ENCODE measurements at places on chromosomes 2 and 18.
A peak's percentile ranks its signal among the peaks of the same experiment; 100 is the strongest.

- peak; percentile 19 for DNase-seq
Measured at GRCh38 chr18:9951022-9951859, 37.4 kb downstream of the VAPA start.

- no peak for DNase-seq
Measured at GRCh38 chr2:64951306-64951953, 37.8 kb upstream of the SLC1A4 start.

- DNase-seq: no peak
Measured at GRCh38 chr2:71940695-71941094, 207.0 kb downstream of the CYP26B1 start.

DNA sequence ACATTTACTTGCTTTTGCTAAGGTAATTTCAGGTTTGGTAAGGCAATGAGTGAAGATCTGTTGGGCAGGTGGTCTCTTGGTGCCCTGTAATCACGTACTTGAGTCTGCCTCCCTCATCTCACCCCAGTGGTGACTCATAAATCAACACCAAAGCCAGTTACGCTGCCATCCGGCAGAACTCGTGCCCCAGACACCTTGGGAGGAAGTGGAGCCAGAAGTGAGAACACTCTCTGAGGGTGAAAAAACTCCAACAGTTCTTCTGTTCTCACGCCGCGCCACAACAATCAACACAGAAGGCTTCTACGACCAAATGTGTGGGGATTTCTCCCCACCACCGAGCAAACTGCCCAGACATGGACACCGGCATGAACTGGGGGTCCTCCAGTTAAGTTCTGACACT, 206.2 kb downstream of the ARL4C start:
- peak; percentile 50 for DNase-seq

DNA sequence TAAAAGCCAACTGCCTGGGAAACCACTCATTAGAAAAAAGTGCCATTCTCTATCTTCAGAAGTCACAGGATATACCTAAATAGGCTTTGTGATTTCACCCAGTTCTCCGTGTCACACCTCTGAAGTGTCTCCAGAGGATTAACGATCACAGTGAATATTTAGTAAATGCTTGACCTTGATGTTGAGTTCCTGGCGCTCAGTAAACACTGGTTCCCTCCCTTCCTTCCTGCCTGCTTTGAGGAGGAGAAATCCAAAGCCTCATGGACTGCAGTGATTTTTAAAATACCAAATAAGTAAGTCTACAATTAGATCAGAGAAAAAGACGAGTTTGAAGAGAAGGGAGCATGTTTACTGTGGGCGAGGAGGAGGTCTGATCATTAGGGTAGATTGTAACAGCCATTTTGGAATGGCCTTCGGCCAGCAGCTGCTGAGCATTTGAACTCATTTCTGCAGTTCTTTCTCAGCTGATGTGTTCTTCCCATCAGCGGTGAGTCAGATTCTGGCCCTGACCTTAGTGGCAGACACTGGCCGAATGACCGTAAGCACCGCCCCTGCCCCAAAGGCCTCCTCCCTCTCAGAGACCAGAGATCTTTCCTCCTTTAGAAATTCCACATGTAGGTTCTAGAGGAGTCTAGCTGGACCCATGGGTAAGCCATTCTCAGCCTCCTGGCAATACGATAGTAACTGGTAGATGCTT, 62.1 kb upstream of the SLC16A14 start:
- no peak for DNase-seq

DNA sequence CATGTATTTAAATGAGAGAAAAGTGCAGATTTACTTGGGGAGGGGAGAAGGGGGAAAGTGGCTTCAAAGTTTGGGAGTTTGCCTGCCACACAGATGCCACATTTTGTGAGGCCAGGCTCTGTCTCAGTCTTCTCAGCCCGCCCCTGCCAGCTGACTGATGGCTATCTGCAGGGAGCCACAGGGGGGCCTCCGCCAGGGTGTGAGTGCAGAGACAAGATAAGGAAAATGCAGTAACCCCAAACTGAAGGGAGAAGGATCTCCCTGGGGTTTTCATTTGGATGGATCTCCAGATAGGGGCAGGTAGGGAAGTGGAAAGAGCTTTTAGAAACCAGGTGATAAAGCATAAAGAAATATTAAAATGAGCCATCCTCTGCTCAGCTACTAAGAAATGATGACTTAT, 128.8 kb downstream of the ZNF521 start:
- no peak for DNase-seq

- DNase-seq: no peak
Measured at GRCh38 chr2:42101206-42102023, 53.6 kb downstream of the PKDCC start.

- no peak for DNase-seq
Measured at GRCh38 chr2:24919037-24919505, 966 bp downstream of the ADCY3 start.

- DNase-seq: no peak
Measured at GRCh38 chr2:45264227-45265225, 255.3 kb upstream of the SIX2 start.

DNA sequence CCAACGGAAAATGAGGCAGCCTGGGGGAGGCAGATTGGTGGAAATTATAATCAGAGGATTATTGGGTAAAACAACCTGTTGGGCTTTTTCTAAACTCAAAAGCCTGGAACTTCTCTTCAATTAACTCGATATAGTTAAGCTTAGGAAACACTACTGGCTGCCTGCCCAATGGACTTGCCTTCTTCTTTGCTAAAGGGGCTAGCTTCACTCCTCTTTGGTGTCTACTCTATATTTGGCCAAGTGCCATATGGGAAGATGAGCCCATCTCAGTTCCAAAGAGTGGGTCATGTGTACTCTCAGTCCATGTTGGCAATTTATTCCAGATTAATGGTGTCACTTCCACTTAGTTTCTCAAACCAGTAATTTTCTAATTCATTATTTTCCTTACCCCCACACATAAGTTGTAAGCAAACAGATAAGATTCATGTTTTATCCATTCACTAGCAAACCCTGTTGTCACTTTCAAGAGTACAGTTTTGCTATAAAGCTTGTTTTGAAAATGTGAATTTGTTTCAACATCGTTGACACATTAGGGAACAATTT, 34.3 kb downstream of the DARS1 start:
- DNase-seq: no peak

GRCh38 chr2:221198309-221198708, 373.8 kb downstream of the EPHA4 start:
- DNase-seq: no peak

DNA sequence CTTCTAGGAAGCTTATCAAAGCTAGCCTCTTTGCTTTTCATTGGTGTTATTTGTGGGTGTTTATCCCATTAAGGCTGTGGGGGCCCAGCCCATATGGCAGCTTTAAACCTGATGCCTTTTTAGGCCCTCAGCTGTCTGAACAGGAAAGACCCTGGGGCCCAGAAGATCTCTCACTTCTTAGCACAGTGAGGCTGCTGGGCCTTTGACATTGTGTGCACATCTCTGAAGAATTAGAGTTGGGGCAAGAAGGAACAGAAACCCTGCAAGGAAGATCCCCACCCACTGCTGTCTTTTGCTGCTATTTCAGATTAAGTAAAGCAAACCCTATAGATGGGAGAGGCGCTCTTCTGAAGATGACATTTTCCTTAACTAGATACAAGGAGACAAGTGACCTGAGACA, 250.0 kb downstream of the SMAD2 start:
- DNase-seq: no peak

DNA sequence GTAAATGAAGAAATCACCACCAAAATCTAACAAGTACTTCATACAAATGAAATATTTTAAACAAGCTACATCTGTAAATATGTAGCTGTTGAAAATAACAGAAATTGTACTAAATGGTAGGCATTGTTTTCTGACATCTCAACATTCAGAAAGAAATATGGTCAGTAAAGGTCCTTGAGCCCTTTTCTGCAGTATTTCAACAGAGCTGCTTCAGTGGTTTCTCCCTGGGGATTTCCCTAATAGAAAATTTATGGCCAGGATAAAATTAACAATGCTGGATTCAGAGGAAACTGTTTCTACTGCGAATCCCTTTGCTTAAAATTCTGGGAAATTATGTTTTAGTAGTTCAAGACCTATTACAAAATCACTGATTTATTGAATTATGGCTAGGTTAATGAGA, 256.6 kb downstream of the PIEZO2 start:
- DNase-seq: no peak

DNA sequence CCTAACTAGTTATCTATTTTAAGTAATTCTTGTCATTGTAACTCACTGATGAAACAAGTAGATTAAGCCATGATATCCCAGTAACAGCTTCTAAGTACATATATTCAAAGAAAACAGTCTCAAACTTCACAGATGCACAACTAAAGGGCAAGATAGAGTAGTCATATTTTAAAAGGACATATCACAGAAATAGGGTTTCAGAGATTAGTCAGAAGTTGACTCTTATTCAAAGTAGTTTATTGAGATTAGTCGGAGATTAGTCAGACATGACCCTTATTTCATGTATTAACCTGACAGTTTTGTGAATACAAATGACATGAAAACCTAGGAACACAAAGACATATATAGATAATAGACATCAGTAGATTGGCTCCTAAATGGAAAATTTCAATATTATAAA, 15.9 kb upstream of the CHAC2 start:
- DNase-seq: no peak

- no peak for DNase-seq
Measured at GRCh38 chr2:13050764-13051163, 334.0 kb downstream of the TRIB2 start.

DNA sequence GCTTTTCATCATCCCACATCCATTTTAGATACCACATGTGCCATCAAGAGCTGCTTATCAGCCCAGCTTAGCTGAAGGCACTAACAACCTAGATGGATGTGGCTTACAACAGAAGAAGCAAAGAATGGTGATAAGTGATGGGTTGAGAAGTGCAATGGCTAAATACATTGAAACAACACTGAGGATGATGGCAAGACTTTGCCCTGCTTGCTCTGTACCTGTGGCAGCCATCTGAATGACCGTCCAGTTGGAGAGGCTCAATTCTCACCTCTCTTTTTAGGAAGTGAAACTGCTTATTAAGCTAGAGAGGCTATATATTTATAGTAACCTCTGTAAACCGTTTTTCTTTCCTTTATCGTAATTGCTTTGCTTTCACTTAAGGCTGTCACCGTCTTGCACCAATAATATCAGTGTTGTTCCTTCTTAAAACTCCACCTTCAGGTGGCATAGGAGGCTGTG, 5.7 kb downstream of the GPATCH11 start:
- DNase-seq: no peak

- DNase-seq: no peak
Measured at GRCh38 chr2:224121406-224122067, 82.5 kb upstream of the SERPINE2 start.
